Stimulated activated CD4-positive, alpha-beta T cell treated with anti-CD3 and anti-CD28 coated beads, Interleukin-1b, Interleukin-23, amount 100 ng/mL, for 24 hours (primary cell): ENCODE measurements at places on chromosomes 16 and 17.

- no peak for DNase-seq
These were observed 106.8 kb downstream of the DNAH9 start for GRCh38 chr17:11705111-11705510.

DNA sequence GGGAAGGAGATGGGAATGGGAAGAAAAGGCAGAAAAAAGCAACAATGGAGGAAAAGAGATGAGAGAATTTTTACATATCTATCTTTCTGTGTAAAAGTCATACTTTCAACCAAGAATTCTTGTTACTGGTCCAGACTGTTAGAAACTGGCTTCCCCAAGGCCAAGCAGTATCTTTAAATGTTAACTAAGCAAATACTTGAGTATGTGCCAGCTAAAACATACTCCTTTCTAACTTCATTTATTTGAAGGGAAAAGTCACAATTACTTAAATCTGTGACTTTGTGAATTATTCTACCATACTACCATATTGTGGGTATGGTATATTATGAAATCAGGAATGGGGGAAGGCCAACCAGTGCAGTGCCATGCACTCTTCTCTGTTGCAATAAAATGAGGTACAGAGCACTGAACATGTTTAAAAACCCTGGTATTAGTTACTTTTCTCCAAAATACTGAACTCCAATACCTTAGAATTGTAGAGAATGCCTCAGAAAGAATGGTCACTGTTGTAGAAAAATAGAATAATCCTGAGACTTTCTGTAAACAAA, 92.3 kb upstream of the C17orf78 start:
- DNase-seq, result no peak

GRCh38 chr16:66605979-66606751, 1.7 kb downstream of the CMTM3 start:
- DNase-seq, result no peak

DNA sequence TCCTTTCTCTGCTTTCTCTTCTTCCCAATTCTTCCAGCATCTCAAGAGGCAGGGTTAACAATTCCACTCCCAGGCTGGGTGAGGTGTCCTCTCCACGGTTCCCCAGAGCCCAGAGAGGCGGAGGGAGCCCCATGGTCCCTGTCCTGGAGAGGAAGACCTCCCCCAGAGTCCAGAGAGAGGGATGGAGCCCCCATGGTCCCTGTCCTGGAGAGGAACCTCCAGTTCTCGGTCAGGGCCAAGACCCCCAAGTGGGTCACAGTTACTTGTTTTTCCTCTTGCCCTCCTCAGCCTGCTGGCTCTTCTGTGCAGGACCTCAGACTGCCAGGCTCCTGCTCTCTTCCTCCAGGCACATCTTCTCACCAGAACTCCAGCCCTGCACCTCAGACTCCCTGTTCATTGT, 135.2 kb downstream of the RPTOR start:
- DNase-seq, result no peak

DNA sequence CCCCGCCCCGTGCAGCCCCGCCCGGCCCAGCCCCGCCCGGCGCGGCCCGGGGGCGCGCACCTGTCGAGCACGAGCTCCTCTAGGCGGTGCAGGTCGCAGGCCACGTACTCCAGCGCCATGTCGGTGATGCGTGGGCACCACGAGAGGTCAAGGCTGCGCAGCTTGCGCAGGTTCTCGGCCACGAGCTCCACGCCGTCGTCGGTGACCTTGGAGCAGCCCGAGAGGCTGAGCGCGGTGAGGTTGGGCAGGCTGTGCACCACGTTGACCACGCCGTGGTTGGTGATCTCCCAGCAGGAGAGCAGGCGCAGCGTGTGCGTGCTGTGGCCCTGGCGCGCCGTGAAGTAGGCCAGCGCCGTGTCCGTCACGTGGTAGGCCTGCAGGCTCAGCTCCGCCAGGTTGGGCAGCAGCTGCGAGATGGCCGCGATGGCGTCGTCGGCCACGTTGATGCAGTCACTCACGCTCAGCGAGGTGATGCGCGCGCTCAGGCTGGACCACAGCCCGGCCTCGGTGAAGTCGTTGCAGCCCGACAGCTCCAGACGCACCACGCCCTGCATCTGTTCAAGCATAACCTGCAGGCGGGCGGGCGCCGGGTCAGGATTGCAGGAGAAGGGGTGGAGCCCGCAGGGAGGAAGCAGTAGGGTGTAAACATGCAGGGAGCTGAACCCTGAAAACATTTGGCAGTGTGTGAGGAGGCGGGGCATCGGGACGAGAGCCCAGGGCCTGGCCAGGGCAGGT, 5.3 kb upstream of the WDR24 start:
- DNase-seq, result peak; percentile 55

- DNase-seq, result no peak
These were observed 38.3 kb downstream of the CYB561 start for GRCh38 chr17:63407741-63408330.

DNA sequence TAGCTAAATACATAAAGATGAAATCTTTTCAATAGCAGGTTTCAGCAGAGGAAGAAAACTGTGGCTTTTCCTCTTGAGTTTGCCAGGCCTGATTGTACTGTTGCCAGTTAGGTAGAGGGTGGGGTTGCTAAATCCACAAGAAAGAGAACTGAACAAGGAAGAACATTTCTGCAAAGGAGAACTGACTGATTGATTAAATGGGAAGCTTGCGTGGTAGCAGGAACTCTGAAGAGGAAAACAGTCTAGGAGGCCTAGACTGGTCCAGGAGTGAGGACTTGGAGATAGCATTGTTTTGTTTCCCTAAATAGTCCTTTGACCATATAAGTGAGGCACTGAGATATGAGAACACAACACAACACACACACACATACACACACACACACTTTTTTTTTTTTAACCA, 18.8 kb downstream of the LRRC36 start:
- no peak for DNase-seq

GRCh38 chr17:35548978-35549377, 11.5 kb upstream of the SLFN12L start:
- no peak for DNase-seq

GRCh38 chr16:67415872-67416793, at the start of gene ZDHHC1:
TSS of gene ZDHHC1 (minus strand) at chr16:67416477. CDS start at chr16:67407775, 8,702 bp downstream.
- no peak for DNase-seq

- no peak for DNase-seq
These were observed 362.6 kb downstream of the CNTNAP4 start for GRCh38 chr16:76639685-76640289.

DNA sequence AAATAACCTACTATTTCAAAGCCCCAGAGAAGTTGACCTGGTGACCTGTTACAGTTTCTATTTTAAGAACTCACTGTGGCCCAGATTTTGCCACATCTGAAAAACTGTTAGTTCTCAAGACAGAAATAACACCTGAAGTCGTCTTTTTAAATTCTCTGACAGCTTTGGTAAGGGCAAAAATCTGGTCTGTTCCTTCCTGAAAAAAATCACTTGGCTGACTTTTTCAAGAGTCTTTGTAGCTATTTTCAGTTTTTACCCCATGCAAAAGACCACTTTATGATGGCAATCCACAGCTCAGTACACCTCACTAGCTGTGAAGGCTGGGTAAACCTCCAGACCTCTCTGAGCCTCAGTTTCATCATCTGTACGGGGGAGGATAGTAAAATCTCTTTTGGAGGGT, 60.7 kb upstream of the SREBF1 start:
- no peak for DNase-seq

DNA sequence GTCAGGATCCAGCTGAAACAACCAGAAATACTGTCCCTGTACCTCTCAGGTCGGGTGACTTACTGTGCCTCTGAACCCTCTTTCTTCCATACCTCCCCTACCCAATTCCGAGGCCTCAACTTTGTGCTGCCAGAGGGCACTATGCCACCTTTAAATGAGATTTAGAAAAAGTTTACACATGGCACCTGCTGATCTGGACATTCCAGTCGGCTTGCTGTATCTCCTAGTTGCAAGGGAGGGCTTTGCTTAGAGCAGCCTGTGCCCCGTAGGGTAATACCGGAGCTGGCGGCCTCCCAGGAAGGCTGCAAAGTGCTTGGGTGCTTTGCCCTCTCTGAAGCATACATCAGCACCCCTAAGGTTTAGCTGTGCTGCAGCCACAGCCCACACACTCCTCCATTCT, 306.0 kb upstream of the RBFOX1 start:
- DNase-seq, result no peak

- DNase-seq, result no peak
These were observed 12.7 kb upstream of the DNAH17 start for GRCh38 chr17:78589885-78590284.

- no peak for DNase-seq
These were observed 12.0 kb downstream of the SLC4A1 start for GRCh38 chr17:44255915-44256314.

DNA sequence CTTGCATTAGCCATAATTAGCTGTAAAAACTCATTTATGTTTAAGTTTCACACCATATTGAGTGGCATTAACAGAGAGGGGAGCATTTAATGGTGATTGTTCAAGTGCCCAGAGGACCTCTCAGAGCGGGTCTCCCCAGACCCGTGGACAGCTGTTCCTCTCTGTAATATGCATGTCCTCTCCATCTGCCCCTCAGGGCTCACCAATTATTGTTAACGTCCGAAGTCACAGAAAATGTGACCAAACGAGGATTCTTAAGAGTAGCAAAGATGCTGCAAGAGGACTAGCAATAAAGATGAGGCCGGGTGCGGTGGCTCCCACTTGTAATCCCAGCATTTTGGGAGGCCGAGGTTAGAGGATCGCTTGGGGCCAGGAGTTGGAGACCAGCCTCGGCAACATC, 130.2 kb downstream of the CPPED1 start:
- no peak for DNase-seq

DNA sequence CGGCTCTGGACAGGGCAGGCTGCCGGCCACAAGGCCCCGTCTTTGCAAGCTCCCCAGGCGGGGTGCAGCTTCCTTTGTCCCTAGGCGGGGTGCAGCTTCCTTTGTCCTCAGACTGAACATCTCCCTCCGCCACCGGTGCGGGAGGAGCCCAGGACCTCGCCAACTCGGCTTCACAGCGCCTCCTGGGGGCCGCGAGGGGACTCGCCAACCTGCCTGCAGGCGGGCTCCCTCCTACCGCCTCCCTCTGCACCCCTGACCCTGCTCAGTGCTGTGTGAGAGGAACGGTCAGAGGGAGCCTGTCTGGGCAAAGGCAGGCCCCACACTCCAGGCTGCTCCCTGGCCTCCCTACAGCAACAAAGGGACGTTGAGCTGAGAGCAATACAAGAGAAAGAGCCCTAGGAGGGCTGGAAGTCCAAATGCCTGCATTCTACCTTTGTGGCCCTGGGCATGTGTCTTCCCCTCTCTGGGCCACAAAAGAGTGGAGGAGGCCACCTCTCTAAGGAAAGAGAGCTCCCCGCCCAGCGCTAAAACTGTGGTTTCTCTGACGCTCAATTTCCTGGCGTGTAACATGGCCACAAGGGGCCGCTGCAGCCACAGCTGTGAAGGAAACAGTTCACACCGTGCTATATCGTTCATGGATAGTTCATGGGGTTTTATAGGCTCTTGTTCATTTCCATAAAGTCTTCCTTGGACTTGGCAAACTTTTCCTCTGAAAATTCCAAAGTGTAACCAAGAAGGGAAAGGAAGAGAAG, 20.9 kb upstream of the KRT19 start:
- peak; percentile 73 for DNase-seq

DNA sequence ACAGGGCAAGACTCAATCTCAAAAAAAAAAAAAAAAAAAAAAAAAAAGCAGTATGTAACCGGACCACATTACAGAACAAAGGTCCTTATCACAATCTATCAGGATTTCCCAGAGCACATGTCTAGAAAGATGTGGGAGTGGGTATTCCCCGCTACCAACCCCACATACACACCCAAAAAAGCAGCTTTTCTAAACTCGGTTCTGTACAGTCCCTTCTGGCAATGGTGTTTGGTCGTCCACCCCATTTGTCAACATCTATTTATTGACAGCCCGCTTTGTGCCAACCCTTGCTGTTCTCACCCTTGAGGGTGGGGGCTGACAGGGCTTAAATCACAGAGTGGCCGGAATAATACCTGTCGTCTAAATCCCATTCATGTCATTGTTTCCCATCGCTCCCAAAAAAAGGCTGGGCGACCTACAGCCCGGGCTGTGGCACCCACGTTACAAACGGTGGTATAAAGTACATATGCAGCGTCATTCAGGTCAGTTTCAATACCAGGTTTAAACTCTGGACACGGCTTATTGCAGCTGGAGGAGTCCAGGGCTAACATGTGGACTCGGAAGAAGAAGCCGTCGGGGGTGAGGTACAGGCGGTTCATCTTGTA, 3.6 kb downstream of the C17orf58 start:
- no peak for DNase-seq

GRCh38 chr17:41498276-41498675, 7.1 kb downstream of the KRT13 start:
- no peak for DNase-seq

GRCh38 chr16:58889516-58889915, 155.4 kb upstream of the GOT2 start:
- no peak for DNase-seq

DNA sequence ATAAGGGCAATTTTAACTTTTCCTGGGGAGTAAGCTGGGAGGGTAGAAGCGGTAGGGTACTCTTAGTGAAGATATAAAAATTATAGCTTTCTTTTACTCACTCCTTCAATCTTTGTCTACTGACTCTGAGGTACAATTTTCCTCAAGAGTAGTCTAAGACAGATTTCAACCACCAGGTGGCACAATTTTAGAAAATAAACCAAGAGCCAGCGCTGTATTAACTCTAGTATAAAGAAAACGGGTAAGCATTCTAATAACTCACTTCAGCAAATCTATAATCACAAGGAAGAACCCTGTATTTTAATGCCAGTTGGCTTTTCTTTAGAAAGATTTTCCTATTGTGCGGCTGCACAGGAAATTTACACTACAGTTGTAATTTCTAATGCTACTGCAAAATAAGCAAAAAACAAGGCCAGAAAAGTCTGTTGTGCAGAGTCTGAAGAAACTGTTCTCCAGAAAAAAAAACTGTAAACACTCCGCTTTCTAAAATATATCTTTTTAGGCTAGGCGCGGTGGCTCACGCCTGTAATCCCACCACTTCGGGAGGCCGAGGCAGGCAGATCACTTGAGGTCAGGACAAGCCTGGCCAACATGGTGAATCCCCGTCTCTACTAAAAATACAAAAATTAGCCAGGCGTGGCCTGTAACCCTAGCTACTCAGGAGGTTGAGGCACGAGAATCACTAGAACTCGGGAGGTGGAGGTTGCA, 1.9 kb downstream of the CMC2 start:
- no peak for DNase-seq

DNA sequence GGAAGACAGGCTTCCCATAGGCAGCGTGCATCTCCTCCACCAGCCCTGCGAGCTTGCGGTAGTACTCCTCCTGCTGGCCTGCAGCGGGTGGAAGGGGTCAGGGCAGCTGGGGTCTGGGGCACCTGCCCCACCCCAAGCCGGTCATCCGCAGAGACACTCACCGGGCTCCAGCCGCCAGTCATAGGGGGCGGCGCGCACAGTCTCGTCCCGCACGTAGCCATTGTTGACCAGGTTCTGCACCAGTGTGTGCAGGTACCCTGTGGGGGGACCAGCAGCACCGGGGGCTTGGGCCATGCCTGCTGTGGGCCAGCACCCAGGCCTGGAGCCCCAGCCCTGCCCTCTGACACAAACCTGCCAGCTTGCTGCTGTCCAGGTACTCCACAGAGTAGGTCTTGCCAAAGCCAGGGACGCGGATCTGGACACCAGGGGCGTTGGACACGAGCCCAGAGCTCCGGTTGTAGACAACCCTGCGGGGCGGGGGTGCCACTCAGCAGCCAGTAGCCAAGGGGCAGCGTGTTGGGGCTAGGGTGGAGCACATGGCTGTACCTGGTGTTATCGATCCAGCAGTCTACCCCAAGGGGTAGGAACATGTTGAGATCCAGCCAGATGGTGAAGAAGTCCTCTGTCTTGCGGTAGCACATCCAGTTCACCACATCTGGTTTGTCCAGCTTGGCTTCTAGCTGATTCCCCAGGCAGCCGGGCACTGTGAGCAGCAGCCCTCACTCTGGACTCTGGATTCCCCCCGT, 1.2 kb downstream of the LCAT start:
- DNase-seq, result no peak

GRCh38 chr16:57185446-57185944, 344 bp downstream of the PSME3IP1 start:
- peak; percentile 16 for DNase-seq

- no peak for DNase-seq
These were observed 19.2 kb upstream of the ABAT start for GRCh38 chr16:8655184-8655717.
